ENCODE measurements at places on chromosomes 6 and 20.

GRCh38 chr6:166595949-166596348, 9.5 kb upstream of the RAMACL start:
- DNase-seq, result no peak

DNA sequence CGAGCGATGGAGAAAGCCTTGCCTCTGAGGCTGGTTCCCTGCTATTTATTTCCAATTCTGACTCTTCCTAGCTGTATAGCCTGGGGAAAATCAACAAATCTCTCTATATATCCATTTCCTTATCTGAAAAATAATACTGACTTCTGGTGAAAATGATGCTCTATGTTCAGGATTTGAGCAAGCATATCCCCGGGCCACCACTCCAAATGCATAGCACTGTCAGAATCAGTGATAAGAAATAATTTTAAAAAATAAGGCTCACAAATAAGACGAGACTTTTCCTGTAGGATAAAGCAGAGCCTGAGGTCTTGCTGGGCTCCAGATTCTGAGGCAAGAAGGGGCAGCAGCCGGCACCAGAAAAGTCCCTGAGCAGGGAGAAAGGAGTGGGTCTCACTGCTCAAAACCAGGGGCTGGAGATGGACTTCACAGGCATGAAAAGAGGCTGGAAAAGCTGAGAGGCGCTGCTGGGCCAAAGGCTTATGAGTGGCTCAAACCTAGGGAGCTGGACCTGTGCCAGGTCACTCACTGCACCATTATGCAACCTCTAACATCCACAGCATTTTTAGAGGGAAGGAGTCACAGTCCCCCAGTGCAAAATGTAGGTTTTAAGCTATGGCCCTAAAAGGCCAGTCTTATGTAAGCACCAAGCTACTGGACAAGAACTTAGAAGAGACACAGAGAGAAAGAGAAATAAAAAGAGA, 48.1 kb upstream of the SLC17A4 start:
- no peak for DNase-seq

- DNase-seq, result no peak
Observed at GRCh38 chr6:34232901-34233300, 3.8 kb upstream of the HMGA1 start.

- no peak for DNase-seq
Observed at GRCh38 chr6:156359912-156360311, 417.3 kb upstream of the ARID1B start.

GRCh38 chr6:17291778-17292177, 10.6 kb downstream of the RBM24 start:
- no peak for DNase-seq

- no peak for DNase-seq
Observed at GRCh38 chr6:111520524-111520923, 37.5 kb upstream of the REV3L start.

- DNase-seq, result no peak
Observed at GRCh38 chr6:7142918-7143475, 35.2 kb downstream of the RREB1 start.

- DNase-seq, result no peak
Observed at GRCh38 chr6:6397842-6398241, 77.4 kb upstream of the F13A1 start.

DNA sequence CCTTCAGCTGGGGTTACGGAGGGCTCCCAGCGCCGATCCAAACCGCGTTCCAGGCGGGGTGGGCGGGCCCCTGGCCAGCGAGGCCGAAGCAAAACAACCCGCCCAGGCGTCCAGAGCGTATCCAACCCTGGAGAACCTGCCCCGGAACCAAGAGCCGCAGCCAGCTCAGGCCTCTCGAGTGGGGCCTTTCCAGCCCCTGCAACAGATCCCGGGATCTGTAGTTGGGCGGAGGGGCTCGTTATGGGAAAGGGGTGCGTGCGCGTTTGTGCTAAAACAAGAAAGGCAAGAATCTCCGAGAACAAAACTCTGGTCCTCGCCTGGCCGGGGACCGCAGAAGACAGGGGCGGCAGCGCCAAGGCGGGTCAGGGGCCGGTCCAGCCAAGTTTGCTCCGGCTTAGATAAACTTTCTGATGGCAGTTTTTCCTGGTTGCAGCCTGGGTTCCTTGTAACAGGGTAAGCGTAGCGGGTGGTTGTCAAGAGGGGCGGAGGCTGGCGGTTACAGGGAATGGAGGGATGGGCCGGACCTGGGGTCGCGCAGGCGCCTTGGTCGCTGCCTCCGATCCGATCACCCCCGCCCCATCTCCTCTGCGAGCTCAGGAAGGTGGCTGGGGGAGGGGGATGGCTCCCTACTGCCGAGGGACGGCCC, 448 bp upstream of the RIN2 start:
- DNase-seq, result no peak

GRCh38 chr20:9202420-9203080, 133.7 kb downstream of the PLCB4 start:
- no peak for DNase-seq

GRCh38 chr20:5024982-5025381, 23.7 kb upstream of the SLC23A2 start:
- no peak for DNase-seq

DNA sequence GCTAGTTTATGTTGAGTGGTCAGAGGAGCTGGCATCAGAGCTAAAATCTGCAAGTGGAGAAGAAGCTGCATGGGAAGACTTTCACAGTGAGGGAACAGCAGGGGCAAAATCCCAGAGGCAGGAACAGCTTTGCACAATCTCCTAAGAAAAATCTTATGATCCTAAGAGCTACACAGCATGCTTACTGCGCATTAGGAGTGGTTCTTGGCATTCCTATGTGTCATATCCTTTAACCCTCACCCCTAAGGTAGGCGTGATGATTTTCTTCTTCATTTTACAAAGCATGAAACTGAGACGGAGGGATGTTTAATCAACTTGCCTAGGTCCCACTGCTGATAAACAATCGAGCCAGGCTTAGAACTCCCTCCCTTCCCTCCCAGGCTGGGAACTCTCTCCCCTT, 313.6 kb upstream of the SULF2 start:
- no peak for DNase-seq

DNA sequence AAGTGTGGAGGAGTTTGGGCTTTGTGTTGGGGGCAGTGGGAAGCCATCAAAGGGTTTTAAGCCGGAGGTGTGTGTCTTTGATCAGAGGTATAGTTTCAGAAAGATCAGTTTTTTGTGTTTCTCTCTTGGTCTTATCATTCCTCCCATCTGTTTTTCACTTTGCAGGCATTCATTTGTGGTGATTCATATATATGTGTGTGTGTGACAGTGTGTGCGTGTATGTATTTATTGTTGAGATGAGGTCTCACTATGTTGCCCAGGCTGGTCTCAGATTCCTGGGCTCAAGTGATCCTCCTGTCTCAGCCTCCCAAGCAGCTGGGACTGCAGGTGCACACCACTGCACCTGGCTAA, 11.1 kb upstream of the SERINC3 start:
- no peak for DNase-seq

GRCh38 chr6:5086294-5086890, 1.3 kb downstream of the PPP1R3G start:
- DNase-seq, result no peak

DNA sequence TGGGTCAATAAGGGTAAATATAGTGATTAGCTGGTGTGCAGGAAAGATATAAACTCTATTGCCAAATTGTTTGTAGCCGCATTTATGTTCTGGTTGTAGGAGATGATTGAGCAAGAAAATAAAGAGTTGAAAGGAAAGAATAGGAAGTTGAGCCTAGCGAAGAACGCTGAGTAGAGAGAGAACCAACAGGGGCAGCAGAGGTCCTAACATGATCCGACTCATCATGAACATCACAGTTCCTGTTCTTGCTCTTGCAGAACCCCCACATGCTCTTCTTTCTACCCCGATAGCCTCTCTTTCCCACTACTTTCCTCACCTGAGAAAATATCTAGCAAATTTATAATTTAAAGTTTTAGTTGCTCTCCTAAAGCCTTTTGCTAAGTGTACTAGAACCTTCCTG, 9.9 kb upstream of the ID4 start:
- DNase-seq, result no peak

DNA sequence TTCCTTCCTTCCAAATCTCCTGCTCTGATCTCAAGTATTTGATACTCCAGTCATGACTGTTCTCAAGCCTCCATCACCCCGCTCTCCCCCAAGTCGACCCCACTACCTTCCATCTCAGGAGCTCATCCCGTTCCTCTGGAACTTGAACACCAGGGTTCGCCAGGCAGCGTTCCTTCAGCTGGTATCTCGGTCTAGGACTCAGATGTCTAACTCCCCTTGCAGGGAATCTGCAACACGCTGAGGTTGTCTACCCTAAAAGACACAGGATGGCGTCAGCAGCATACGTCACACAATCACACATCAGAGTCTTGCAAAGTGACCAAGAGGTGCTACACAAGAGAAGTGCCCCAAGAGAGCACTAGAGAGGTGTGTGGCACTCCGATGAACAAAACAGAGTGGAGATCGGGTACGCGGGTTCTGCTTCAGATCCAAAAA, 706 bp downstream of the ZNF184 start:
- peak; percentile 66 for DNase-seq
